ENCODE measurements at places on chromosomes 11 and 22.

- DNase-seq = no peak
Measured at GRCh38 chr11:11980200-11980599, 28.2 kb downstream of the DKK3 start.

GRCh38 chr11:122175306-122175705 is 59.3 kb upstream of the BLID start:
- no peak for DNase-seq

GRCh38 chr11:33694346-33695050 is 6.1 kb downstream of the C11orf91 start:
- DNase-seq = no peak

GRCh38 chr22:10961043-10961860 is 4566.7 kb upstream of the OR11H1 start:
- DNase-seq = no peak

GRCh38 chr11:117828611-117829368 is 4.2 kb upstream of the FXYD2 start:
- DNase-seq = no peak

DNA sequence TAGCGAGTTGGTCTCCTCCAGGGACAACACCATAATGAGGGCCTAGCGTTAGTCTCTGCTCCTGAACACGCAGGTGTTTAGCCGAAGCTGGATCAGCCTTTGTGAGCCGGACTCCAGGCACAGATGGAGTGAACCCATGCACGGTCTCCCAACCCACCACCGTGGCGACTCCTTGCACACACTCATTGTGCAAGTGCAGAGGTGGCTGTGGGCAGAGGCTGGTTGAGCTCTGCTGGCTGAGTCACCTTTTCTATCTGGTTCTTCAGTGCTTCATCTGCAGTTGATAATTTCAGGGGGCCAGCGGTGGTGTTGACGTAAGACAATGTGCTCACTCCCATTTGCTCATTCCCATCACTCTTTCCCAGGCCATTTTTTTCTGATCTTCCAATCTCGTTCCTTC is 72.1 kb upstream of the SLC22A12 start:
- no peak for DNase-seq

DNA sequence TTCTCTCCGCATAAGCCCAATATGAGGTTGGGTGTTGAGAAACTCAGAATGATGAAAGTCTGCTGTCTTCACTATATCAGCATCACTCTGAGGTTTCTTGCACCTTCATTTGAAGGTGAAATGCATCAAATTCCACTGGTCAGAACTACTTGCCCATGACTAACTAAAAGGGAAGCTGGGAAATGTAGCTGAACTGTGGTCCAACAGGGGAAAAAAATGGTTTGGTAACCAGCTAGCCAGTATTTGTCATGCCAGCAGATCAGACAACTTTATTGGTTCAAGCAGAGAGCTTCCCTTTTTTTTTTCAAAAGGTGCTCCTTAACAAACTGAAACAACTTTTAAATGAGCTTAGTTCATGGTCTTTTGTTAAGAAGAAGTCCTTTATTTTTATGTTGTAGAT is 14.2 kb upstream of the PIK3C2A start:
- DNase-seq = peak; percentile 48

DNA sequence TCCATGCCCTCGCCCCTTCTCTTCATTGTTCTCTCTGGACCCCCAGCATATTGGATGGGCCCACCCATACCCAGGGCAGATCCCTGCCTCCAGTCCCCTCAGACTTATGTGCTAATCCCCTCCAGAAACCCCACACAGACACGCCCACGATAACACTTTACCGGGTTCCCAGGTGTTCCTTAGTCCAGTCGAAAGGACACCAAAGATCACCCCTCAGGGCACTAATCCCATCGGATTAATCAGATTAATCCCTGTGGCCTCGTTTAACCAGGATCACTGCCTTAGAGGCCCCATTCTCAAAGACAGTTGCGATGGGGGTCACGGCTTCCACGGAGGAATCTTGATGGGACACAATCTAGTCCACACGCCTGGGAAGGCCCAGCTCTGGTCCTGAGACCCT is 80.8 kb downstream of the SHANK2 start:
- no peak for DNase-seq

Measured in foreskin keratinocyte (primary cell).